ENCODE measurements at places on chromosomes 12 and 14.
A peak's percentile ranks its signal among the peaks of the same experiment; 100 is the strongest.

- DNase-seq, result peak; percentile 26
Measured at GRCh38 chr14:24339284-24340151, at the start of gene RIPK3. Gene RIPK3 (minus strand): TSS chr14:24339991. CDS start chr14:24339826, 165 bp downstream.

DNA sequence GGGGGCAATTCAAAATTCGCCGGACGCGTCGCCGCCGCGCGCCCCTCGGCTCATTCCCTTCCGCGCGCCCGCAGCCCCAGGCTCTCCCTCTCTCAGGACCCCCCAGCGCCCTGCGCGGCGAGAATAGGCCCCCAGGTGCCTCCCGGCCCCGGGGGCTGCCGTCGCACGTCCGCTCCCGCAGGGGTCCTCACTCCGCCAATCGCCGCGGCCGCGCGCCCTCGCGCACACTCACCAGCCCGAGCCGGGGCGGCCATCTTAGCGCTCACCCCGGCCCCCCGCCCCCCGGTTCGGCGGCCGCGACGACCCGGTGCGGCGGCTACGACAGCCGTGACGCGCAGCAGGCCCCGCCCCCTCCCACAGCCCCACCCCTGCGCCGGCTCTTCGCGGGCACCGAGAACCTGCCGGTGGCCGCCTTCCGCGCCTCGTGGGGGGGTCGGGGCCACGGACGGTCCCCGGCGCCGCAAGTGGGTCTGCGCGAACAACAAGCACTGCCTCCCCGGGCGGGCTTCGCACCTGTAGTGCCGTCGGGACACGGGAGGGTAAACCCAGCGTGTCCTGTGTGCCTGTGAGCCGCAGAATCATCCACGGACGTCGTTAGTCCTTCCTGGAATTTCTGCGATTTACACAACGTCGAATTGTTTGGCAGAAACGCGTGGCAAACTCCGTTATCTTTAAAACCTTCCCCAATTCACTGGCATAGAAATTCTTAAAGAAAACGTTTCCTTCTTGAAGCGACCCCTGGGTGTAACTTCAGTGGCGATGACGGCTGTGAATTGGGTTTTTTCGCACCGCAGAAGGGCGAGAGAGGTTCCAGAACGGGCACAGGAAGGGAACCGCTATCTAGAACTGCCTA, 2.5 kb downstream of the USP44 start:
- DNase-seq, result no peak

DNA sequence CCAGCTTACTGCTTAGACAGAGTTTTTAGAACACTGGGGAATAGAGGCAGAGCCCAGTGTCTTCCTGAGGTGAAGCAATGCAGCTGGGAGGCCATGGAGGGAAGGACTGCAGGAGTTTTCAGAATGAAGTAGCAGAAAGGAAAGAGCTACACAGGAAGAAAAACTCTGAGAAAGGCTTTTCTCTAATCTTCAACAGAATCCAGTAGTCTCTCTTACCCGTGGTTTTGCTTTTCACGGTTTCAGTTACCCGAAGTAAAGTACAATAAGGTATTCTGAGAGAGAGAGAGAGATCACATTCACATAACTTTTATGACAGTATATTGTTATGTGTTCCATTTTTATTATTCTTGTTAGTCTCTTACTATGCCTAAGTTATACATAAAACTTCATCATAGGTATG, 761.6 kb downstream of the BCL11B start:
- DNase-seq, result no peak

DNA sequence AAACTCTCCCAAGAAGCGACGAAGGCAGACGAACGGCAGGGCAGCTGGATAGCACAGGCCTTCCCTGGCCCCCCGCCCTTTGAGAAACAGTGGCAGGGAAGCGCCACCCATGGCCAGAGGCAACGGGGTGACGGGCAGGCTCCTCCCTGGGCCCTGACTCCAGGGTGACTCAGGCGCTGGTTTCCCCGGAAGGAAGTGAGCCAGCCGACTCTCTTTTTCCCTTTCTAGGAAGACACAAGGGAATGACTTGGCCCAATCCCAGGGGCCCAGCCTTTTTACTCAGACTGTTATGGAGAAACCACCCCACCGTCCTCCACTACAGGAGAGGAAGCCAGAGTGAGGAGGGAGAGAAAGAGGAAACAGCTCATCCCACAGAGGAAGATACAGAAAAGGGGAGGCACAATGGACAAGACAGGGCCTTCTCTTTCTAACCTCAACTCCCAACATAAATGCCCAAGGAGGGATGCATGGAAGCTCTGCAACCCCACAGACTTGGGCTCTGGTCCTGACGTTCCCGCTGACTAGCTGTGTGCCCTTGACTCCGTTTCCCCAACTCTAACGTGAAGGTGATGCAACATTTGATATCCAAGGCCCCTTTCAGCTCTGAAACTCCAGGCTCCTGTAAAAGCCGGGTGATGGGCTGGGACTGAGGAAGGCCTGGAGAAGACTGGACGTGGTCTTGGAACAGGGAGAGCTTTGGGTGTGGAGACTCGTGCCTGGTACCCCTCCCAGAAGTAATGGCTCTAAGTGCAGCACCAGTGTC, 27.9 kb downstream of the ACTN1 start:
- no peak for DNase-seq

DNA sequence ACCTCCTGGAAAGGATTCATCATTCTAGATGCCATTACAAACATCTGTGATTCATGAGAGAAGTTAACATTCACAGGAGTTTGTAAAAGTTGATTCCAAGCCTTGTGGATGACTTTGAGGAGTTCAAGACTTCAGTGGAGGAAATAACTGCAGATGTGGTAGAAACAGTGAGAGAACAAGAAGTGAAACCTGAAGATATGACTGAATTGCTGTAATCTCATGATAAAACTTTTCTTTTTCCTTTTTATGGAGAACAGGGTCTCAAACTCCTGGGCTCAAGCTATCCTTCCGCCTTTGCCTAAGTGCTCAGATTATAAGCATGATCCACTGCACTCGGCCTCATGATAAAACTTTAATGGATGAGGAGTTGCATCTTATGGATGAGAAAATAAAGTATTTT, 64.5 kb upstream of the GTF2A1 start:
- DNase-seq, result no peak

DNA sequence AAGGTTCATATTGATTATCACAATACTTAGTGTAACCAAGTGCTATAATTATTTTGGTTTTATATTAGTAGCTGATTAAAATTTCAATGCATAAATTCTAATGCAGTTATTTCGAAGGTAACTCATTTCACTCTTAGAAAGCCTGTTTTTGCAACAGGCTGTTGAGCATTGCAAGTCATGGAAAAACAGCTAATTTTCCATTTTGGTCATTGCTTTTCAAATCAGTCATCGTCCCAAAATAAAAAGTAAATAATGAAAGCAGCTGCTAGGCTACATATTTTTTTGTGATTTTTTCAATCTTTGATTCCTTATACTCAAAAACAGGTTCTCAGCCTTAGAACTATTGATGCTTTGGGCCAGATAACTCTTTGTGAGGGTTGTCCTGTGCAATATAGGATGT, 22.9 kb downstream of the VEZT start:
- DNase-seq, result no peak

- DNase-seq, result no peak
Measured at GRCh38 chr14:105742531-105742848, 216.1 kb downstream of the TMEM121 start.

DNA sequence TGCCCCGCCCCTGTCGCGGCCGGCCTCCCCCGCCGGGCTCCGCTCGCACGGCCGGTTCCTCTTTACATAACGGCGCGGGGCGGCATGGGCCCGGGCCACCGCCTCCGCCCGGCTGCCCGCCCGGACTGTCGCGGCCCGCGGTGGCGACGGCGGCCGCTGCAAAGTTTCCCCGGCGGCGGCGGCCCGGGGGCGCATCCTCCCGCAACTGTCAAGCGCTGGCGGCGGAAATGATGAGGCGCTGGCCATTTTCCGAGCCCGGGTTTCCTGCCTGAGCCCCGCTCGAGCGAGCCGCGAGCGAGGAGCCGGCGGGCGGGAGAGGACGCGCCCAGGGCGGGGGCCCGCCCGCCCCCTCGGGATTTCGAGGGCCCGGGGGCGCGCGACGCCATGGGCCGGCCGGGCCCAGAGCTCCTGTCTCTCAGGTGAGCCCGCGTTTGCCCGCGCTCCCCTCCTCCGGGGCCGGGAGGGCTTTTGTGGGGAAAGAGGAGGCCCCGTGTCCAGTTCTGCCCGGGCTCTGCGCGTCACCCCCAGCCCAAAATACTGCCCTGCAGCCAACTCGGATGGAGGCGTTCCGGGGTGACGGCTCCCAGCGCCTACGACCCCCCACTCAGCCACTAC, at the start of gene SH2B3:
SH2B3 (plus strand) TSS at position 65 of the 615 bp plus-strand sequence. CDS start 12,223 bp downstream, outside the sequence.
- DNase-seq, result no peak

DNA sequence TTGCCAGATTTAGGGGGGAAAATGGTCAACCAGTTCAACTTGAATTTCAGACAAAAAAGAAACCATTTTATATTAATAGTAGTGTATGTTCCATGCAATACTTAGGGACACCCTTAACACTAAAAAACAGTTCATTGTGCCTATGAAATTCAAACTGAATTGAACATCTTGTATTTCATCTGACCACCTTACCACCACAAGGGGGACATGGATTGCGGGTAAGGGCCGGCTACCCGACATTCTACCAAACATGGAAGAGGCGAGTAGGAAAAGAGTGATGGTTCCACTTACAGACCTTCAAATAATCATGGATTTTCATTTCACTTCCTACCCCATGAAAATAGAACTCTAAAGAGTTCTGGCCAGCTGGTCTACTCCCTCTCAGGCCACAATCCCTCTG, 10.3 kb upstream of the STK38L start:
- no peak for DNase-seq

DNA sequence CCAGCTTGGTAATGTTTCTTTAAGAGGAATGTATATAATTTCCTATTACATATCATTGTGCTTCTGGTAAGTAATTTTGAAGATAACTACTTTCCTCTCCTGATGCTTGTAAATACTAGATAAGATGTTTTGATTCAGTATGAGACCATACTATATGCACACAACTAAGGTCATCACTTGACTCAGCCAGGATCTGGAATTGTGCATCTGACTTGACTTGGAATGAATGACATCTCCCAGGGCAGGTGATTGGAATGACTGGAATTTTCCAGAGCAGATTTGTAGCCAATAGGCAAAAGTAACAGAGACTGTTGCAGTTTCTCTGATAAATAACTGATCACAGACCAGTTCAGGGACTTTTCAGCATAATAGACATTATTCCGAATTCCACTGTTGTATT, 11.1 kb downstream of the BEST3 start:
- no peak for DNase-seq

- DNase-seq, result no peak
Measured at GRCh38 chr12:27300226-27300625, 32.4 kb upstream of the BMAL2 start.

DNA sequence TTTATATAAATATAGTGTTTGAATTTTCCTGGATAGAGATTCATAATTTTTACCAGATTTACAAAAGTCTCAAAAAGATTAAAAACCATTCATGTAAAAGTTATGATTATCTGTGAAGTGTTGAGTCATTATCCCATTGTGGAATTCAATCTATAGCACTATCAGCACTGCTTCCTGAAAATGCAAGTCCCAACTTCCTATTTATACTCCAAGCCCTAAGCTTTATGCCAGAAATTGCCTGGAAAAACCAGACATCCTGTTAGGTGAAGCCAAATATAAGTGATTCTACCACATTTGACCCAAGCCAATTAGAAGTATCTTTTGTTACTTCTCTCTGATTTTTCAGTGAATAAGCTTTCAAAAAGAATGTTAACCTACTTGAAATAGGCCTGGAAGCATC, 129.1 kb downstream of the GPR135 start:
- no peak for DNase-seq

GRCh38 chr12:45324391-45324790, 108.5 kb downstream of the ANO6 start:
- DNase-seq, result no peak

DNA sequence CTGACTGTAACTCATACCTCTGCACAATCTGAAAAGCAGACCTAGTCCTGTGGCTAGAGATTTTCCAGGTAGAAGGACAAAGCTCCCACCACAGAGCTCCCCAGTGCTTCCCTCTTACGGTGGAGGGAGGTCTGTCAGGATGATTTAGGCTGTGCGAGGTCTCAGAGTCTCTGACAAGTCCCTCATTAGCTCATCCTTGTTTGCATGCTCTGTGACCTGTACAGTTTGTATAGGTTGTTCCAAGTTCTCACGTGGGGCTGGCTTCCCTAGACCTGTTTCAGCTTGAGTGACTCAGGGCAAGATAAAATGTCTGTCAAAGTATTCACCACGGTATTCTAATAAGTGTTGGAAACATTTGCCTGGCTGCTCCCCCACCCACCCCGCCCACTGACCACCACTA, 34.8 kb downstream of the ASCL1 start:
- DNase-seq, result no peak

All from bone marrow (tissue), 2 donors.